NAMALWA (cell line): ENCODE measurements at places on chromosomes 1 and 21.

DNA sequence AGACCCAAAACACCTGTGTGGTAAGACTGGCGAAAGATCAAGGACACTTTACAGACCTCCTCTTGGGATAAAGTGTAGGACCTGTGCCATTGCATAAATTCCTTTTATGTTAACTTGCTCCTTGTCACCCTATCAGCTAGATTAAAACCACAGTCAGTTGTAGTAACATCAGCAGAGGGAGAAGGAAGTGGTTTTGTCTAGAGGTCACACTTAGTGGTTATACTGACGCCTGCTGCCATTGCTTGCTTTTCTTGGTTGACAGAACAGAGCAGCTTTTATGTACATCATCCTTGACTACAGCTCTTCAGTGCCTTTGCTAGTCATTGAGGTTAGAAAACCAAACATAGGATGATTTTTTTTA is 101.4 kb downstream of the PBX1 start:
- peak; percentile 19 for DNase-seq

- no peak for DNase-seq
Observed at GRCh38 chr21:31586118-31586517, 73.4 kb upstream of the SOD1 start.

DNA sequence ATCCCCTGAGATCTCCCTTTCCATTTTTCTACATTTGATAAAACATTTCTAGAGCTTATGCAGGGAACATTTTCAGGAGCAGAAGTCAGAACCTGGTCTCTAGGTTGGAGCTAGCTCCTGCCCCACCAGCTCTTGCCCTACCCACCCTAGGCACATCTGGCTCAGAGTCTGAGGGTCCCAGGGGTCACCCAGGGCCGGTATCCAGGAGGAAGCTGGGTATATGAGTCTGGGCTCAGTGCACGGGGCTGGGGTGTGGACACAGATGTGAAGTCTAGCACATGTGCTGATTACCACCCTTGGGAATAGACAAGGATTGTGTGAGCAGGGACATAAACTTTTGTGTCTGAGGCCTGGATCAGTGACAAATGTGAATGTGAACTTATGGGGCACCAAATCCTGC is 95.4 kb downstream of the MATN1 start:
- no peak for DNase-seq

- peak; percentile 29 for DNase-seq
Observed at GRCh38 chr1:1092894-1093609, 18.9 kb upstream of the RNF223 start.

GRCh38 chr1:157849229-157849875 is 7.7 kb upstream of the CD5L start:
- DNase-seq, result peak; percentile 82

- no peak for DNase-seq
Observed at GRCh38 chr21:14553422-14553821, 7.3 kb upstream of the SAMSN1 start.

DNA sequence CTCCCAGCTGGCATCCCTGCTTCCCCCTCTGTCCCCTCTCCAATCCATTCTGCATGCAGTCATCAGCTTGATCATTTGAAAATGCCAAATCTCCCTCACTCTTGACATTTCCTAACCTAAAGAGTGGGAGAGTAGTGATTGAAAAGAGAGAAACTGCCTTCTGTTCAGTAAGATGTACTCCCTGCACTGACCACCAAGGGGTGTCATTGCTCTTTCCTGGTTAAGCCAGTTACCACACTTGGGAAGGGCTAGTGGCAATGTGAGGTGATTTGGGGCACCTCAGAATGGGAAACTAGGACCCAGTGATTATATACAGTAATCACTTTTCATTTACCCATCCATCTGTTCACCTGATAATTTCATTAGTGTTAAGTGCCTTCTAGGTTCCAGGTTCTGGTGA is 6.9 kb upstream of the TMEM269 start:
- DNase-seq, result peak; percentile 60

DNA sequence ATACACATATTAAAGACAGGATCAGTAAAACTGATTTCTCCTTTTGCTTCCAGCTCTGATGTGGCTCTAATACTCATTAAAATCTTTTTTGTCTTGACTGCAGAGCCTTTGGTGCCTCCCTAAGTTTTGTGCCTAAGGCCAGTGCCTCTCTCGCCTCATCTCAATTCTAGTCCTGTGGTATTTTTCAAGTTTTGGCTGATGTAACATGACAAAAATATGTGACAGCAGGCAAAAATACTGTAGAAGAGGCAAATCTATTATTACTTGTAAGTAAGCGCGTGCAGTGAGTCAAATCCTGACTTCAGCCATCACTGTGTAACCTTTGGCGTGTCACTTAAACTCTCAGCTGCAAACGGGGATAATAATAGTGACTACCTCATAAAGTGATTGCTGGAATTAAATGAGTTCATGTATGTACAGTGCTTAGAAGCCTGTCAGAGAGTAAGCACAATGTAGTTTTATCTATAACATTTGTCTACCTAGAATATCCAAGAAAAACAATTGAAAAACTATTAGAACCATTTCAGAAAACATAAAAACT is 74.0 kb downstream of the MAB21L3 start:
- DNase-seq, result no peak

- DNase-seq, result peak; percentile 83
Observed at GRCh38 chr1:153352523-153352922, 3.9 kb upstream of the PGLYRP4 start.

- DNase-seq, result no peak
Observed at GRCh38 chr1:92730476-92730875, 54.4 kb downstream of the EVI5 start.

DNA sequence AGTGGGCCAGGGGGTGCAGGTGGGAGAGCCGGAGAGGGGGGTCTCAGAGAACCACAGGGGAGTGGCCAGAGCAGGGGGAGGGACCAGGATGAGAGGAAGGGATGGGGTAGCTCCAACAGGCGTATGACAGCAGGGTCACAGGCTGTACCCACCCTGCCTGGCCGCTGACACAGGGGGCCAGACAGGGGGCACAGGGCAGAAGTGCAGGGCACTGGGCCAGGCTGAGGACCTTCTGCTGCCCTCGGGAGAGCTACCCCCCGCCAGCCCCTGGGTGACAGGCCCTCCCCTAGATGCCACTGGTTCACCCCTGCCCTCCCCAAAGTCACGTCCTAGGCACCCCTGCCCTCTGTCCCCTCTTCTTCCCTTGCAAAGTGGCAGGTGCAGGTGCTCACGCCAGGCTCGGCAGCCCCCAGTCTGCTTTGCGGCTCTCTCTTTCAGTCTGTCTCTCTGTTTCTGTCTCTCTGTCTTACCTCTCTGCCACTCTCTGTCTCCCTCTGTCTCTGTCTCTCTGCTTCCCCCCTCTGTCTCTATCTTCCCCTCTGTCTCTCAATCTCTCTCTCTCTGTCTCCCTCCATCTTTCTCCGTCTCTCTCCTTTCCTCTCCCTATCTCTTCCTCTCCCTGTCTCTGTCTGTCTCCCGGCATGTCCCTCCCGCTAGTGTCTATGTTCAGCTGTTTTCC is 48.5 kb downstream of the WNT9A start:
- no peak for DNase-seq

- no peak for DNase-seq
Observed at GRCh38 chr21:42591170-42591869, 62.1 kb upstream of the PDE9A start.

- DNase-seq, result no peak
Observed at GRCh38 chr1:165910764-165911421, 83.5 kb downstream of the UCK2 start.

- peak; percentile 68 for DNase-seq
Observed at GRCh38 chr1:38586993-38587646, 272.5 kb downstream of the RRAGC start.

- no peak for DNase-seq
Observed at GRCh38 chr21:39121600-39122355, 61.5 kb downstream of the PSMG1 start.

DNA sequence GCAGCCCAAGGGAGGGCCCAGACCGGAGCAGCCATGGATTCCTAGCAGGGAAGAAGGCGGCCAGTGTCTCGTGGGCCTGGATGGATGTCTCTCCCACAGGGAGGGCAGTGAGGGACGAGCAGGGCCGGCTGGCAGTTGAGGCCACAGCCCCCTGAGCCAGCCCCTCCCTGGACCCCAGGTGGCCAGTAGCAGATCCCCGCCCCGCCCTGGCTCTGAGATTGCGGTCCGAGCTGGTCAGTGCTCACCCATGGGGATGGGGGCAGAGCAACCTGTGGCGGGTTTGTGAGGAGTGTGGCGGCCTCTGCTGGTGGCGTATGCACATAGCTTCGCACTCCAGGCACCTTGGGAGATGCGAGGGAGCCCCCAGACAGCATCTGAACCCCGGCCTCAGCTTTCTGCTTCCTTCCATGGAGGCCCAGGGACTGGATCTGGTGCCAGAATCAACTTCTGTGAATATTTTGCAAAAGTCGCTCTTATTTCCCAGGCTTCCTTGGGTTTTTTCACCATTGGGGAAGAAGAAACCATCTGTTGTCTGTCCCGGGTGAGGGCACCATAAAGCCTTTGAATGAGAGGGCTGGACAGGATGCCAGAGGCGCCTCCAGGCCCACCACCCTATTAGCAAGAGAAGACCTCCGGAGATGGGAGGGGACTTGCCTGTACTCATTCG is 8.4 kb upstream of the KCNN3 start:
- peak; percentile 86 for DNase-seq

GRCh38 chr1:204494281-204495077 is at the start of gene PIK3C2B:
Gene PIK3C2B, minus strand, starts transcription at chr1:204494805. Its CDS starts 25,003 bp downstream, at chr1:204469802.
- peak; percentile 87 for DNase-seq

- DNase-seq, result no peak
Observed at GRCh38 chr1:16717336-16718098, 22.8 kb upstream of the RNU1-4 start.

DNA sequence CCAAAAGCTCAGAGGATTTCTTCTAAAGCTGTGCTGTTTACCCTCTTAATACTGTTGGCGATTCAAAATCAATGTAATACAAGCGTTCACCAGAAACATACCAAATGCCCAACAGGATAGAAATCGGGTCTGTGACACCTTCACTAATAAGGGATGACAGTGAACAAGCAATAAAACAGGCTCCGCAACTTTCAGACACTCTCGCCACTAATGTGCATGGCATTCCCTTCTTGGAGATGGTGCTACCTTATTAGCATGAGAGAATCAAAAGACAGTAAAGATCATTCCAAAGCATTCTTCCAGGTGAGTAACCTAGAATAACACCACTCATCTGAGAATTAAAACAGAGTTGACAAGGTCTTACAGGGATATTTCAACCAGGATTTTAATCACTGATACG is 367.1 kb downstream of the TTLL7 start:
- DNase-seq, result no peak

DNA sequence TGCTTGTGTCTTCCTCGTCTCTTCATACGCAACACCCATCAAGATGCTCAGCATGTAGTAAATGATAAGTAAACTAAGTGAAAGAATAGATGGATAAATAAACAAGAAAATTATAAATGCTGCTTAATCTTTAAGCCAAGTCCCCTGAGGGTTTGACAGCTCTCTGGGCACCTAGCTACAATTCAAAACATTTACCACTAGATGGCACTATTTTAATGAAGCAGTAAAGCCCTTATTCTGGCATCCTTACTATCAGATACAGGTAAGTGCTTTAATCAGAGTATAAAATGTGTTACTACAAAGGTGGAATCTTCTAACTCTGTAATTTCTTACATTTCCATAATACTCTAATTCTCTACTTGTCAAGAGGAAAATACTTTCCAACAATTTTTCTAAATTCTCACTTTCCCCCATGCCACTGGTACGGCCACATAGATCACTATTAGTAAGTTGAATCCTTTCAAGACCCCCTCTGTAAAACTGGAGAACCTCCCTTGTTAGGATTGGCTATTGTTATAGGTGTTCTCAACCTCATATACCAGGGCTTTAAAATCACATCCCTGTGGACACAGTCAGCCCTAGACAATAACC is 137.8 kb downstream of the BARHL2 start:
- peak; percentile 66 for DNase-seq

- no peak for DNase-seq
Observed at GRCh38 chr1:1024149-1024770, 4.3 kb downstream of the AGRN start.

DNA sequence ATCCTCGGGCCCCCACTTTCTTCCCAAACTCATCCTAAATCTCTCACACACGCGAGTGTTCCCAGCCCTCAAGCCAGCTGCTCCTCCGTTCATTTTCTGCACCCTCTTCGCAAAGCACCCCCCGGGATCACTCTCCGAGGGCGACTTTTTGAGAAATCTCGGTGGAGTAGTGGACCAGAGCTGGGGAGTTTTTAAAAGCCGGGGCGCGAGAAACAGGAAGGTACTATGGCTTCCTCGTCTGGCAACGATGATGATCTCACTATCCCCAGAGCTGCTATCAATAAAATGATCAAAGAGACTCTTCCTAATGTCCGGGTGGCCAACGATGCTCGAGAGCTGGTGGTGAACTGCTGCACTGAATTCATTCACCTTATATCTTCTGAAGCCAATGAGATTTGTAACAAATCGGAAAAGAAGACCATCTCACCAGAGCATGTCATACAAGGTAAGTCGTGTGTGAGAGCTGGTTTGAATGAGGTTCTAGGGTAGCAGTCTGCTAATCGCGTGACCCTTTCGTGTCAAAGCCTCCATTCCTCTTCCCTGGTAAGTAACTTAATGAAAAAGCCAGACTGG is 800 bp downstream of the DR1 start:
- DNase-seq, result peak; percentile 70

DNA sequence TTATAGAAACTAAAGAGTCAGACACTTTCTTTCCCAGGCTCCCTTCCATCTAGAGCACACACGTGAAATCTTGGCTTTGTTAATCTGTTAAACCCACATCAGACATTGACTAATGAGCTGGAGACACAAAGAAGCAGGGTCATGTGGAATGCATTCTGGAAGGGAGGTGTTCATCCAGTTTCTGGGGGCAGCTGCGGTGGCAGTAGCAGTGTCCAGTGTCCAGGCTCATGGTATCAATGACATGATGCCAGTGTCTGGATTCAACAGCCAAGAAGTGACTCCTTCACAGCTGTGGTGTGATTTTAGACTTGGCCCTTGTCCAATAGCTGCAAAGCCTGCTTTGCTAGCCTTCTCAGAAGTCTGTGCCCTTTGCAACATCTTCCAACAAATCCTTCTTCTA is 95.2 kb downstream of the NTPCR start:
- DNase-seq, result no peak

- DNase-seq, result no peak
Observed at GRCh38 chr1:25035523-25036116, 105.5 kb upstream of the RUNX3 start.

- DNase-seq, result no peak
Observed at GRCh38 chr1:185535621-185536020, 198.6 kb upstream of the HMCN1 start.

DNA sequence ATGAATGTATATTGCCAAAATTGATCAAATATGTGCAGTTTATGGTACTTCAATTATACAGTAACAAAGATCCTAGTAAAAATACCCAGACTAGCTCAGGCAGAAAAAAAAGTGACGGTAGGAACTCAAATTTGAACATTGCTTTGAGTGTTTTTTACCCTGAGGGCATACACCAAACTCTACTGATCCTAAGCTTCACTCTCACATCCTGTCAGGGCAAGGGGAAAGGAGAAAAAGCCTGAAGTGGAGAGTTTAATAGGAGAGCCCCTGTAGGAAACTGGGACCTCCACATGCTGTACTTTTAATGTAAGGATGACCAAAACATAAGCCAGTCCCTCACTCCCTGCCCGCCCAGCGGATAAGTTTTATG is 59.8 kb upstream of the GNG12 start:
- DNase-seq, result no peak

GRCh38 chr1:24463776-24464735 is 38.6 kb upstream of the RCAN3 start:
- DNase-seq, result no peak
